ENCODE measurements at places on chromosomes 6 and 20.

- no peak for DNase-seq
Observed at GRCh38 chr6:71929047-71929446, 42.7 kb downstream of the RIMS1 start.

DNA sequence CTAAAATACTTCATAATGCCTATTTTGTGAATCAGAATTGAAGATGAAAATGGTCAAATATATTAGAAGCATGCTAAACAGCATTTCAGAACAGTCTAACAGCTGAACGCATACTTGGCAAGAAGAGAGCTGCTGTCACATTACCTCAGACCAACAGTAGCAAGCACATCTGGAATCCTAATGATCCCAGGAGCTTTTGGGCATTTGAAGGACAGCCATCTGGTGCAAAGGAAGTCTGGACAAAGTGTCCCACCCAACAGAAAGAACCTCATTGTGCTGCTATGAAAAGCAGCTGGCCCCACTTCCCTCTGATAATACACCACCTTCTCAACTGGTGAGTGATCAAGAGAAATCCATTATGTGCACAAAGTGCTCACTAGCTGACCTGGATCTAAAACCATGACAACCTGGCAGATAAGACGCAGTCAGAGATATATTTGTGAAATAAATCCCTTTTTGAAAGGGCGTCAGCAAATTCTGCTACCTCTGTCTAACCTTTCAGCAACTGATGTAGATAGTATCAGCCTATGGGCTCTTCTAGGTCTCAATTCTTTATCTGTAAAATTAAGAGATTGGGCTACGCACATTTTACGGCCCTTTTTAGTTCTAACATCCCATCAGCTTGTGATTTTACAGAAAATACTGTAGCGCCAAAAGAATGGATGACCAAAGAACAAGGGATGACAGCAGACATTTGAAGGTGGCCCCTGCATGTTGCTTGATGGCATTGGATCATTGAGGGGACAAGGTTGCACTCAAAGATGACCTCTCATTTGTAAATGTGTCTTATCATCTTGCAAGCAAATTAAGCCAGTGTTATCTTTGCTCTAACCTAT, 78.7 kb downstream of the SGK1 start:
- DNase-seq = no peak

GRCh38 chr6:149831308-149831820, 32.8 kb downstream of the LRP11 start:
- no peak for DNase-seq

- peak; percentile 97 for DNase-seq
Observed at GRCh38 chr20:35146920-35147574, at the start of gene EDEM2. TSS of gene EDEM2 (minus strand) at chr20:35147336. CDS start at chr20:35147258, 78 bp downstream.

DNA sequence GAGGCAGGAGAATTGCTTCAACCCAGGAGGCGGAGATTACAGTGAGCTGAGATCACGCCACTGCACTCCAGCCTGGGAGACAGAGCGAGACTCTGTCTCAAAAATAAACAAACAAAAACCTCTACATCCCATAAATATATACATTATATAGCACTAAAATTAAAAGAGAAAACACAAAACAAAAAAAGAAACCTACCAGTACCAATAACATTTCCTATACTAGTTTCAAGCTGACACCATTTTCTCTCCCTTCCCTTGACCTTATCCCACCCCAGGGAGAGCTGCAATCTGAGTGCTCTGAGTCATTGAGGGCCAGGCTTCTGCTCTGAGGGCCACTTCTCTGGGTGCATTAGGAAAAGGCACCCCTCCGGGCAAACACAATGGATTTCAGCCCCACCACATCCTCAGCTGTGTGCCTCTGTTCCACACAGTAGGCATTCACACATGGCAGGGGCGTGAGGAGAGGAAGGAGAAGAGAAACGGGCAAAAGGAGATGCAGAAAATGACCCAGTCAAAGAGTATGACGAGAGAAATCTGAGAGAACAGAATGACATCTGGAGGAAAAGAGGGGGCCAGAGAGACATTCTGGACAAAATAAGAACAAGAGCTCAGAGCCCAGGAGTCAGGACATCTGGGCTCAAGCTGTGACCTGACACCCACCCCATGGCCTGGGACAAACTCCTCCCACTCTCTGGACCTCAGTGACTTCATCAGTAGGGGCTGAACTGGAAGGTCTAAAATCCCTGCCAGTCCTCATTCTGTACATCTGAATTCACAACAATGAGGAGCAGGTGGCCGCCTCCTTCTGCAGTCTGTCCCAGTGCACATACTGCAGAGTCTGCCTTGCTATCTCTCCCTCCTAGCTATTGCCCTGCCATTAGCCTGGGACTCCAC, 18.2 kb downstream of the TRIM26 start:
- no peak for DNase-seq

- no peak for DNase-seq
Observed at GRCh38 chr20:50359607-50360217, 150.5 kb upstream of the PTPN1 start.

DNA sequence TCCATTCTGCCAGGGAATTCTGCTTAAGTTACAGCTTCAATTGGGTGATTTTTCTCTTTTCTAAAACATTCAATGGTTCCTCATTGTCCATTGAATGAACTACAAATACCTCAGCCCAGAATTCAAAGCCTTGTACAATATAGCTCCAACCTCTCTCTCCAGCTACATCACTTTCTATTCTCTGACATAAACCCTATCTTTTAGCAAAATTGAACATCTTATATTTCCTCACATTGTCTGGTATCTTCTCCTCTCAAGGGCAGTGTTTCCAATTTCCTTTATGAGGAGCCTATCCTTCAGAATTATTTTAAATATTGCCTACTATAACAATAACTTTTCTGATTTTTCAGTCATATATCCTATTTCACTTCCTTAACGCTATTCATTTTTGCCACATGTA, 203.6 kb upstream of the RNF217 start:
- no peak for DNase-seq

- no peak for DNase-seq
Observed at GRCh38 chr6:10048370-10049297, 366.2 kb downstream of the TFAP2A start.

DNA sequence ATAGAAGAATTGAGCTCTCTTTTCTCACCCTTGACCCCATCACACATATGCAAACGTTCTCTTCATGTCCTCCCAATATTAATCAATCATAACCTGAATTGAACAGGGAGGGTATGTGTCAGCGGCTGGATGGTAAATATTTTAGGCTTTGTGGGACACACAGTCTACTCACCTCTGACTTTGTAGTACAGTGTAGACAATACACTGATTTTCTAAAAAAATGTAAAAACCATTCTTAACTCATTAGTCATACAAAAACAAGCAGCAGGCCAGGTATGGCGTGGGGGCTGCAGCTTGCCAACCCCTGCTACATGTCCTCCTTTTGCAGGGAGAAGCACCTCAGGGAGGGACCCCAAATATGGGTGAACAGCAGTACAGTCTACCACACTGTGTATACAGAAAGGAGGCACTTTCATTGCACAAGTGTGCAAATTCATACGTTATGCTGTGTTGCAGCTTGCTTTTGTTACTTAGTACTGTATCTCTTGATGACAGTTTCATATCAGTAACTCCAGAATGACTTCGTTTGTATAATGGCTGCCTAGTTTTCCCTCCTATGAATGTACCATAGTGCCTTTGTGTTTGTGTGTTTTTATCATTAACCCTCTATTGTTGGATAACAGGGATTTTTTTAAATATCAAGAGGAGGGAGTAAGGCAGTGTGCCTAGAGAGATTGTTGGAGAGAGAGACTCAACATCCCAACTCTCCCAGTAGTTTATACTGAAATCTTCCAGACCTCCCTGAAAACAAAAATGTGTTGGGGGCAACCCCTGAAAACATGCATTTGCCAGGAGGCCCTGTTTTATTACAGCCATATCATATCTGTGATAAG, 214.3 kb downstream of the ZMYND8 start:
- DNase-seq = no peak

DNA sequence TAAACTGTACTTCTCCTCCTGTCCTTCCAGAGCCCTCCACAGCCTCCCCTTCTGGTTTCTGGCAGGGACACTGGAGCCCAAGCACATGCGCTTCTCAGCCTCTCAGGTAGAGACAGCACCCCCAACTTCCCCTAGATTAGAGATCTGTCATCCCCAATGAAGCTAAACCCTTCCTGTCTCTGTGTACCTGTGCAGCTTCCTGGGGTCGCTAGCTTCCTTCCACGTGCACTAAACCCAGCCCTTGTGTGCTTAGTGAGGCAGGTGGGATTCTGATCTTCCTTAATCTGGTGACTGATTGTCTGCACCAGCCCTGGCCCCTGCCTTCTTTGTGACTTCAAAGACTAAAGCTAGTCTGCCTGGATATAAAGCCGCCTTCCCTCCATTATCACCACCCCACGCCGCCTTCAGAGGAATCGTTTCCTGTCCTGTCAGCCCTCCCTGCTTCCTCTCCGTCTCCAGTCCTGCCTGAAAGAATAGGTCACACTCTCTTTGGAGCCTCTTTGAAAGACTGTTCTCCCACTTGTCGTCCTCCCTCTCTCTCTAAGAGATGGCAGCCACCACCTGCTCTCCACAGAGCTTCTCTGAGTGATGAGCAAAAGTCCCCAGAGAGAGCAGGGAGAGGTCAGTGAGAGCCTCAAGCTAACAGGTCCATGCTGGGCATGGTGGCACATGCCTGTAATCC, 27.5 kb downstream of the CAPN11 start:
- DNase-seq = no peak

GRCh38 chr6:154673919-154674318, 59.3 kb upstream of the SCAF8 start:
- peak; percentile 53 for DNase-seq

GRCh38 chr6:150208611-150209352, 65.9 kb downstream of the PPP1R14C start:
- no peak for DNase-seq

GRCh38 chr6:132797951-132798868, at the start of gene SLC18B1:
TSS of gene SLC18B1 (minus strand) at chr6:132798637. CDS start at chr6:132798456, 181 bp downstream.
- peak; percentile 81 for DNase-seq

- no peak for DNase-seq
Observed at GRCh38 chr6:17220040-17220910, 60.9 kb upstream of the RBM24 start.

- DNase-seq = no peak
Observed at GRCh38 chr6:144265061-144265357, 20.1 kb upstream of the UTRN start.

DNA sequence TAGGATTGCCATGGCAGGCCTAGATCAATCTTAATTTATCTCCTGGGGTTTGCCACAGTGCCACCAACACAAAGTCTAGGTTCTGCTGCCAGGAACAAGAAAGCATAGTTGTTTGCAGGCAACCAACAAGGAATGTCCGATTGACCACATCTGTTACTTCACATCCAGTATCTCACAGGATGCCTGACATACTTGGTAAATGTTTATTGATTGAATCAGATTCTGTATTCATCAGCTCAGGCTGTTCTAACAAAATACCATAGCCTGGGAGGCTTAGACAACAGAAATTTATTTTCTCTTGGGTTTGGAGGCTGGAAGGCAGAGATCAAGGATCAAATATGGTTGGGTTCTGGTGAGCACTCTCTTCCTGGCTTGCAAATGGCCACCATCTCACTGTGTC, 26.3 kb upstream of the MC3R start:
- DNase-seq = no peak

DNA sequence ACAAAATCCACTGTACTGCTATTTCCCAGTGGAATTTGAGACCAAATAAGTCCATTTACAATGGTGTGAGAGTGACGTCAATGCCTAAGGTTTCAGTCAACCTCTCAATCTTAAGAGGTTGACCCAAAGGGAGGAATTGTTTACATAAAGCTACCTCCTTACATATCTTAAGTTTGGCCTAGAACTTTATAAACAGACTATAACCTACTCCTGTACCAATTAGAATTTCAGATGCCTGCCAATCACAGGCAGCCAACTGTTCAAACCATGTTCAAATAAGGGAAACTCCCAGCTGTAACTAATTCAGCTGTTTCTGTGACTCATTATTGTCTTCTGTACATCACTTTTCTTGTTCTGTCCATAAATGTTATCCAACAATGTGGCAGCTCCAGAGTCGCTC, 14.5 kb downstream of the LGSN start:
- DNase-seq = no peak

DNA sequence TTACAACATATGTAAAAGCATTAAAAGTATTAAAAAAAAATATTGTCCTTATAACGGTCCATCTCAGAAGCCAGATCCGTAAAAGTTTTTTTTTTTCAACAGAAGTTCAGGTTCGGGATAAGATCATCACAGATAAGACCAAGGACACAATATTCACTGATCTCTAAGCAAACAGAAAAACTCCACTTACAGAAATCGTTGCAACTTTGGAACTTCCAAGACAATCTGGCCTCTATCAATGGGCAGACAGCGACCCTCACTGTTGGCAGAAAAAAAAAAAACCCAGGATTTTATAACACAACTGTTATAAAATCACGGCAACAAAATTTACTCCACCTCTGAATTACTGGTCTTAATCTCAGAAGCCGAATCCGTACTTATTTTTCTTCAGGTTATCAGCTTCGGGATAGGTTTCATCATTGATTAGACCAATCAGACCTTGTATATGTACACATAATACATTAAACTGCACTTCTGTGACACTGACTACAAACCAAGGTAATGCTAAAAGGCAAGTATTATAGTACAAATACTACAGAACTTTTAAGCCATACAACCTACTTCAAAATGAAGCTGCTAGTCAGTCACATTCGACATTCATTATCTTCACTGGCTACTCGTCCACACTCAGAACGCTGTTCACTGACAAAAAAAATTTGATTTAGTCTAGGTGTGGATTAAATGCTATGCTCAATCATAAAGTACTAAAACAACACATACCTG, 34.7 kb upstream of the SYNCRIP start:
- peak; percentile 55 for DNase-seq

DNA sequence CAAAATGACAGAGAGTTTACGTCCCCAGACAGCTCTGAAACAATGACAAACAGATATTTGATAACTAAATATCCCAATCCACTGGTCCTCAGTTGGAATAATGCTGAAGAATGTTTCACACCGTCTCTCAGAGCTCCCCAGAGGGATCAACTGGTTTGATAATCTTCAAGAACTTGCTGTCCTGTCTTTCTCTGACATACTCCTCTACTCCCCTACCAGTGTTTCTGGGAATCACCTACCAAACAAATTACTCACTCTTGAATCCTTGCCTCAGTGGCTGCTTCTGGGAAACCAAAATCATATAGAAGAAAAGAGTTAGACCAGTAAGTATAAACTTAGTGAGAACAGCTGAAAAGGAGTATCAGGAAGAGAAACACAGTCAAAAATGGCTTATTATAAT, 469.7 kb upstream of the JAG1 start:
- no peak for DNase-seq

GRCh38 chr6:3458706-3459421, 2.0 kb upstream of the SLC22A23 start:
- DNase-seq = no peak

DNA sequence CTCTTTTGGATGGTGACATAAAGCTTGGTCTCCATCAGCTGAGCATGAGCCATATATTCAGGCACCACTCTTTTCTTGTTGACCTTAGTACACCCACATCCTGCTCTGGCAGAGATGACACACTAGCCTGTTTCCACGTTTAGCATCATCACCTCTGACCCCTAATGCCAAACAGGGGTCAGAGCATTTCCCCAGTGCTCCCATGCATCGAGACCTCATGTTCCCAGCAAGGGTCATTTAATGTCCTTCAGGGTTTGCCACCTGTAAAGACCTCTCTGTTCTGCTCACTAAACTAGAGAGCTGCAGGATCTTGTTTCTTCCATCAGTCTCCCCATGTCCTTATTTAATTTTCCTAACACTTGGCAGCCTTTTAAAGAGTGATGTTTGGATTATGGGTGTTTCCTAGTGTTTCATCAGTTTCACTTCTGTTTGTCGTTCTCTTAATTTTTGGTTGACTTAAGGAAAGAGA, 97.5 kb downstream of the AIG1 start:
- no peak for DNase-seq

GRCh38 chr6:219641-220198, 72.6 kb upstream of the DUSP22 start:
- DNase-seq = peak; percentile 74

- peak; percentile 50 for DNase-seq
Observed at GRCh38 chr6:166259296-166259977, 48.8 kb downstream of the PRR18 start.
